ENCODE measurements at places on chromosomes 6 and 20.

GRCh38 chr6:33860706-33861474 lies 57.1 kb upstream of the MLN start:
- DNase-seq: no peak

DNA sequence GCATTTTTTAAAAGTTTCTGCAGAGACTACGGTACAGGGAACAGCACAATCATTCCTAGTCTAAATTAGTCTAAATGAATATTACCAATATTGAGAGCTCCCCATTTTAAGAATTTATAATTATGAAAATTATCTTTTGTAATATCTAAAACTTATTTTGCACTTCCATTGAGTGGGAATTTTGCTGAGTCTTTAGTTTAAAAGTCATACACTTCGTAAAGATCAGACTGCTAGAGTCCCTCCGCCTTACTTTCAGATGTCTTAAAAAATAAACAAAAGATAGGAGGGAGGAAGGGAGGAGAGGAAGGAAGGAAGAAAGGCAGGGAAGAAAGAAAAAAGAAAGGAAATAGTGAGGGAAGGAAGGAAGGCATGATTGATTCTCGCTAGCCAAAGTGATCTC lies 278.2 kb upstream of the PRDM1 start:
- DNase-seq: no peak

- DNase-seq: no peak
Observed at GRCh38 chr20:58756450-58756775, 63.8 kb downstream of the NPEPL1 start.

DNA sequence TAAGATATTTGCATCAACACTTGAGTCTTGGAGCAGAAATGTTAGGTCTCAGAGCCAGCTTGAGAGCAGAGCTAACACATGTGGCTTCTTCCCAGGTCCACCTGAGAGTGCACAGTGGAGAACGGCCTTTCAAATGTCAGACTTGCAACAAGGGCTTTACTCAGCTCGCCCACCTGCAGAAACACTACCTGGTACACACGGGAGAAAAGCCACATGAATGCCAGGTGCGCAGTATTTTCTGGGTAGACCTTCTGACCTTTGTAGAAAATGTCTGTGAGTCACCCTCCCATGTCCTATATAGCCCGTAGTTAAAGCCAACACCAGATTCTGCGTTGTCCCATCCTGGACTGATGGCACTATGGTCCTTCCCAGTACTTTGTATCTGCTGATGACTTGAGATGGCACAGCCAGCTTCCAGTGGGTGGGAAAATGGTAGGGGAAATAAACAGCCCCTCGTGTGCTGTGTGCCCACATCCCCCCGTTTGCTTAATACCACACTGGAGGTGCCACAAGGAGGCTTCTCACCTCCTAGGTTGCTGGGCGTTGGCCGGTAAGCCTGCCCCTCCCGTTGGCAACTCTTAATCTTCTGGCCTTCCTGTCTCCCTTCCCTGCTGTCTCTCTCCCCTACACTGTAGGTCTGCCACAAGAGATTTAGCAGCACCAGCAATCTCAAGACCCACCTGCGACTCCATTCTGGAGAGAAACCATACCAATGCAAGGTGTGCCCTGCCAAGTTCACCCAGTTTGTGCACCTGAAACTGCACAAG lies 20.3 kb downstream of the PRDM1 start:
- no peak for DNase-seq

GRCh38 chr6:62045502-62045901 lies 240.5 kb downstream of the KHDRBS2 start:
- no peak for DNase-seq

DNA sequence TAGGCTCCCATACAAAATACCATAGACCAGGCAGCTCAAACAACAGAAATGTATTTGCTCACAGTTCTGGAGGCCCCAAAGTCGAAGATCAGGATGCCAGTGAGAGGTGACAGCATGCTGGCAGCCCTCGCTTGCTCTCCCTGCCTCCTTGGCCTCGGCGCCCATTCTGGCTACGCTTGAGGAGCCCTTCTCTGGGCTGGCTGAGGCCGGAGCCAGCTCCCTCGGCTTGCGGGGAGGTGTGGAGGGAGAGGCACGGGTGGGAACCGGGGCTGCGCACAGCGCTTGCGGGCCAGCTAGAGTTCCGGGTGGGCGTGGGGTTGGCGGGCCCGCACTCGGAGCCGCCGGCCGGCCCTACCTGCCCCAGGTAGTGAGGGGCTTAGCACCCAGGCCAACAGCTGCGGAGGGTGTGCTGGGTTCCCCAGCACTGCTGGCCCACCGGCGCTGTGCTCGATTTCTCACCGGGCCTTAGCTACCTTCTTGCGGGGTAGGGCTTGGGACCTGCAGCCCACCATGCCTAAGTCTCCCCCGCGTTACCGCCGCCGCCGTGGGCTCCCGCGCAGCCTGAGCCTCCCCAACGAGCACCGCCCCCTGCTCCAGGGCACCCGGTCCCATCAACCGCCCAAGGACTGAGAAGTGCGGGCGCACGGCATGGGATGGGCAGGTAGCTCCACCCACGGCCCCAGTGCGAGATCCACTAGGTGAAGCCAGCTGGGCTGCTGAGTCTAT lies 32.6 kb upstream of the SERPINB9 start:
- DNase-seq: no peak

GRCh38 chr6:93554018-93554417 lies 134.7 kb upstream of the EPHA7 start:
- DNase-seq: no peak

DNA sequence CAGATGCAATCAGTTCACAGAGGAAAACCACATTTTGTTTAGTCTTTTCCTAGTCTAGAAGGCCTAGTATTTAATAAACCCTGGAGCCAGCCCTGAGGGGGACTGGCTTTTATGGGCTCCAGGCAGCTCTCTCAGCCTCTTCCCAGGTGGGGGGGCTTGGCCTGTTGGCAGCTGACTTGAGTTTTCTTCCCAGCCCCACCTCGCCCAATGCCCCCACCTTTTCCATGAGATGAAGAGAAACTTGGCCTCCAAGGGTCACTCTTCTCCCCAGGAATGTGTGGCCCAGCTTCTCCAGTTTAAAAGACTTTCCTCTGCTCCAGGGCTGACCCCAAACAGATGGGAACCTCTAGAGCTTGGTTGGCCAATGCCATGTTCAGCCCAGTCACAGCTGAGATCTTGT lies 196.1 kb downstream of the BMP7 start:
- DNase-seq: no peak

DNA sequence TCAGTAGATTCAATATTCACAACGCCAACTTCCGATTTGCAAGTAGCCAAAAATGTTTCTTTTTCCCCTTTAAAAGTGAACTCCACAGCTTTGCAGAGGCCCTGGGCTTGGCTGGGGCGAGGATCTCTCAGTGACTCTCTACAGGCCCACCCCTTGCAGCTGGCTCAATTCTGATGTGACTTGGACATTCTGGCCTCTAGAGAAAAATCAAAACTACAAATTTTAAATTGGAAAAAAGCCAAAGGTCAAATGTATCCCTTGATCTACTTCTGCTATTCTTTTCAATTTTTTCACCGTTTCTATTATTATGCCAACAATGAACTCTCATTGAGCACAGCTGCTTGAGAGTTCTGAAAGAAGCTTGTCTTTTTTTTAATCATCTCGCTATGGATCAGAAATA lies 245.9 kb upstream of the HS3ST5 start:
- no peak for DNase-seq

DNA sequence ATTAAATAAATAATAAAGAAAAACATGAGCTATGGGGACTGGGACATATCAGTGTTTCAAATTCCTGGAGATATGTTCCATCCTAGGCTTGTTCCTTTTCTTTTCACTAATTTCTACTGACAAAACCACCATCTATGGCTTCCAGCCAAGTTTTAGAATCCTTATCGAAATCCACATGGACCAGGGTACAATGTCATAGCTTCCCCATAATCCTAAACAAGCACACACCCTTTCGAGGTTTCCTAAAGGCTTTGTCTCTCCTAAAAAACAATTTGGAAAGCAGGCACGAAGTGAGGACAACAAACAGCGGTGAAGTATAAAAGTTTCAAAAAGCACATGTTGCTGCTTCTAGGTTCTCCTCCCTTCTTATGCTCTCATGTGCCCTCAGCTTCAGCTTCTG lies 13.3 kb upstream of the DST start:
- no peak for DNase-seq

- DNase-seq: no peak
Observed at GRCh38 chr20:56212091-56212490, 36.4 kb upstream of the MC3R start.

GRCh38 chr6:43298565-43299337 lies 691 bp downstream of the SLC22A7 start:
- no peak for DNase-seq

DNA sequence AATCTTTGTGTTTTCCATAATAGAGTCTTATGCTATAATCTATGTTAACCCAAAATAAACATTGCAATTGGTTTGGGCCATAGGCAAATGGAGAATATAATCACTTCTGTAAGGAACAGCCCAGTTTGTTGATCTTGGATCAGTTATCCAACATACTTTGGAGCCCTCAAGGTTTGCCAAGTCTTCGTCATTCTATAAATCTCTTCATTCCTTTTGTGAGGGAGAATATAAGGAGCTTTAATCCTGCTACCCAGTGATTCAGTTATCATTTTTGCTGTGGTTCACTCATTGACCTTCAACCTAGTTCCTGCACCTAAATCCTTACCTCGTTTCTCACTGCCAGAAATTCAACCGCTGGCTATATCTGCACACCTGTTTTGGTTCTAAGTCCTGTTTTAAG lies 500.3 kb upstream of the PTCHD4 start:
- DNase-seq: no peak

DNA sequence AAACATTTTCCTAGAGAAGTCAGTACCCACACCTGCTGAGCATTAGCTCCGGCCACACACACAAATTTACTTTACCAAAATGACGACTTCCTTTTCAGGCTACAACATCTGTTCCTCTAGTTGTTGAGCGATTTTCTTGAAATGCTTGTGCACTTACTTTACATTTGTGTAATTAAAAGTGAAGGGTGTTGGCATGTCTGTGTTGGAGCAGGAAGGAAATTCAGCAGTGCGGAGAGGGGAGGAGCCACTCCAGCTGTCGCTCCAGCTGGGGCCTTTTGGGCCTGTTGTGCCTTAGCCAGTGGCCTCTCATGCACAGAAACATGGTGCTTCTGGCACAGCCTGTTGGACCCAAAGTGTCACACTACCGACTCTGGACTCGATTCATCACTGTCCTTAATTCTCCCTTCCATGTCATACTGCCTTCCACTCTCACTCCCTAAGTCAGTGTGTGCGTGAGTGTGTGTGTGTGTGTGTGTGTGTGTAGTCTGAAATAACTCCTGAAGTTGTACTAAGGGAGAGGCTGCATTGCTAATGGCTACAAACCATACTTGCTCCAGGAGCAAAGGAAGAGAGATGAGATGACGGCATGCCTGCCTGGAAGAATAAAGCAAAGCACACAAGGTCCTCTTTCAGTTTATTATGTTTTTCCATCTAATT lies 191.8 kb upstream of the ARG1 start:
- no peak for DNase-seq

GRCh38 chr6:55399351-55399750 lies 72.1 kb downstream of the GFRAL start:
- no peak for DNase-seq

DNA sequence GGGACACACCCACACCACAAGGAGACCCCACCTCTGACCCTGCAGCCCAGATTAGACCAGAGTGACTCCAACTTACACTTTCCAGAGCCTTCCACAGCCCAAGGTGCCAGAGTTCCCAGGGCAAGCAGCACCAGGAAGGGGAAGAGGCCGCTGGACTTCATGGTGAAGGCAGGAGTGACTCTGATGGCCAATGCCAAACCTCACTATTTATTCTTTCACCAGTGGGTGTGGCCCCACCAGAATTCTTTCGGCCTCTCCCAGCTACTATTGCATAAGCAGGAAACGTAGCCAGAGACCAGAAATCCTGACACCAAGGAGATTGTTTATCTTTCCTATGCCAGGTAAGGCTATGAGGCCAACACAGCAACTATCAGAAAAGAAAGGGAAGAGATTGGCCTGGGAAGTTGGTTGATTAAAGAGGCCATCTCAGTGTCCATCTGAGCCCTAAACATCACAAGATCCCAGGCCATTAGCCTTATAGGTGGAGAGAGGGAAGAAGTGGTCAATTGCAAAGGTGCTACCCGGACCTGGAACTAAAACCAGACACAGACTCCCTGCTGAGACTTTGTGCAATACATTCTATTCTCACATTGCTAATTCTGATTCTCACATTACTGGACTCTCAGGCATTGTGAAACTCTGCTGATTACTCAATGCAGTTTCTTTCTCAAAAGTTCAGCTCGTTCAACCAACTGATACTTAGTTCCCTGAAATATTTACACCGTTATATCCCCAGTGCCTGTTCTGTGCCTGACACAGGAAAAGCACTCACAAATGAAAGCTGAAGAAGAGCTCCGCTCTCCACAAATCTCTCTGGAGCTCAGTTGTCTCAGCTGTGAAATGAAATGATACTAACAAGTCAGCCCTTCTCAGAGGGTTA lies at the start of gene SLPI:
TSS of gene SLPI (minus strand) at position 182 of the 880 bp plus-strand sequence. CDS start at position 161, 21 bp downstream.
- no peak for DNase-seq

DNA sequence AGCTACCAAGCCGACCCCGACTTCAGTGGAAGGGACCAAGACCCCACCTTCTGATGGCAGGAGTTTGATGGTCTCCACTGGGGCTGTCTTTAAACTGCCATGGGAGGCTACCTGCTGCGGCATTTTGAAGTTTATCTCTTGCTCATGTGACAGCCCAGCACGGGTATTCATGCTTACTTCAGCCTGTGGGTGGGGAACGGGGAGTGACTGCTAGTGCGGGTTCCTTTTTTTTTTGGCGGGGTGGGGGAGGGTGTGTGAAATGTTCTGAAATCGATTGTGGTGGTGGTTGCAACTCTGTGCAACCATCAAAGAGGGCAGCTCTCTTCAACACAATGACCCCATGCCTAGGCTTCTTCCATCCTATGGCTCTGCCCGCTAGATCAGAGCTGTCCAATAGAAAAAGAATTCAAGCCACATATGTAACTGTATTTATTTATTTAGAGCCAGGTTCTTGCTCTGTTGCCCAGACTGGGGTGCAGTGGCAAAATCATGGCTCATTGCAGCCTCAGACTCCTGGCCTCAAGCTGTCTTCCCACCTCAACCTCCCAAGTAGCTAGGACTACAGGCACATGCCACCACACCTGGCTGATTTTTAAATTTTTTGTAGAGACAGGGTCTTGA lies 53.7 kb downstream of the PPP1R16B start:
- DNase-seq: no peak

DNA sequence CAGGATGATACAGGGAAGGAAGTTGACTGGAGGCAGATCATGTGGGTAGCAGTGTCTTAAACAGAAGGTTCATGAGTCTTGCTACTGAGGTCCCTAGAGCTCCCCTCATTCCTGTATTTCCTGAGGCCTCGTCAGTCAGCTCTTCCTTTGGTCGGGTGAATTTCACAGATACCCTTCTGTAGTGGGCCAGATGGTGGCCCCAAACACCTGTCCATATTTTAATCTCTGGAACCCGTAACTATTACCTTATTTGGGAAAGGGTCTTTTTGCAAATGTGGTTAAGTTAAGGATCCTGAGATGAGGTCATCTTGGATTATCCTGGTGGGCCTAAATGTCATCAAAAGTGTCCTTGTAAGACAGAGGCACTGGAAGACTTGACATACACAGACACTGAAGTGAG lies 9.6 kb downstream of the KCNS1 start:
- DNase-seq: no peak
